ENCODE measurements at places on chromosomes 16 and 17.

DNA sequence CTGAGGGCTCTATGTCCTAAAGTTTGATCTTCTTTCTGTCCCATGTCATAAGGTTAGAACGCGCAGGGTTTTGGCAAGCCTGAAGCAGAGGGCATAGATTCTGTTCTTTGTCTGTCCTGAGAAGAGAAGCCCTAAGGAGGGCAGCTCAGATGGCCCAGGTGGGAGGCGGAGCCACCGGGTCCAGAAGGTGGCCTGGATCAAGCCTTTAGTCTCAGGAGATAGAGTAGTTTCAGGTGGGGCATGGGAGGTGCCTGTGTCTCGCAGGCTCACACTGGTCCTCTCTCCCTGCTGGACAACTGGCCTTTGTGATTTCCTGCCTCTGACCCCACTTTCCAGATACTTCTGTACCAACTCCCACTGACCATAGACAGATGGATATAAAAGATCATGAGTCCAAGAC, 44.2 kb upstream of the DNAJA2 start:
- no peak for DNase-seq

- DNase-seq: no peak
Measured at GRCh38 chr17:43814026-43814425, 18.9 kb downstream of the MPP3 start.

DNA sequence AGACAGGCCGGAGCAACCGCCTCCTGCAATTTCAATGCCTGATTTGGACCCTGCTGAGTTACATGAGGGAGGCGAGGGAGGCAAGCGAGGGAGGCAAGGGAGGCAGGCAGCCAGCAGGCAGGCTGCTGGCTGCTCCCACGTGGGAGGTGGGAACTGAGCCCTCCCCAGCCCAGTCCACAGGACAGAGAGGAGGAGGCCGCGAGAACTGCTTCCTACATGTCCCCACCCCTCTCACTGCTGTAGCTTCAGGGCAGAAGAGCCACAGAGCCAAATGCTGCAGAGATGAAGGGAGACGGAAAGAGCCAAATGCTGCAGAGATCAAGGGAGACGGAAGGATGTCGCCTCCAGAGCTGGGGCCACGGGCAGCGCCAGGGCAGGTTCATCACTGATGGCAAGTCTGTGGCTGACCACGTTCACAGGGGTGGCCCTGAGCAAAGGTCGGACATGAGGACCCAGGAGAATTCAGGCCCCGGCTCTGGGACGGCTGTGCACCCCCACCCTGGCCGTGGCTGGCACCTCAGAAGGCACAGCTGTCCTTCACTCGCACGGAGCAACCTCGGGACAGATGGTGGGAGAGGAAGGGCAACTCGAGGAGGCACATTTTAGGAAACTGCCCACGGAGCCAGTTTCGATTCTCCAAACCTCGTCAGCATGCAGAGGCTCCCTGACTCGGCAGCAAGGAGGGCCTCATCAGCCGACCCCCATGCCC, 21.5 kb downstream of the RPH3AL start:
- no peak for DNase-seq

- no peak for DNase-seq
Measured at GRCh38 chr16:29900888-29901606, 759 bp downstream of the ASPHD1 start.

- no peak for DNase-seq
Measured at GRCh38 chr16:58211245-58211644, 13.3 kb upstream of the CSNK2A2 start.

DNA sequence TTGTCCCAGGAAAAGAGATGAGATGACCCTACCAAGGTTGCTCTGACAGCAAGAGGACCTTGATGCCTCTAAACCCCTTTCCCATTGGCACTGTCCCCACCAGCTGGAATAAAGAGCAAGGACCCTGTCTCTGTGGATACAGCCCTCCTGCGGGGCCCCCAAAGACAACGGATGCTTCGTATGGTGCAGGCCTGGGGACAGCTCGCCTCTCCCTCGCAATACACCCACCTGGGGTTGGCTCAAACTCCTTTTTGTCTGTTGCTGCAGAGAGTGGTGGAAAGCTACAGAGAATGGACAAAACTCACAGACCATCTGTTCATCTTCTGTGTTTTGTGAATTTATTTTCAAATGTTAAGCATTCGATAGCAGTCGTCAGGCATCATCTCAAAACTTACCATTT, 27.6 kb upstream of the CACNG3 start:
- DNase-seq: no peak

DNA sequence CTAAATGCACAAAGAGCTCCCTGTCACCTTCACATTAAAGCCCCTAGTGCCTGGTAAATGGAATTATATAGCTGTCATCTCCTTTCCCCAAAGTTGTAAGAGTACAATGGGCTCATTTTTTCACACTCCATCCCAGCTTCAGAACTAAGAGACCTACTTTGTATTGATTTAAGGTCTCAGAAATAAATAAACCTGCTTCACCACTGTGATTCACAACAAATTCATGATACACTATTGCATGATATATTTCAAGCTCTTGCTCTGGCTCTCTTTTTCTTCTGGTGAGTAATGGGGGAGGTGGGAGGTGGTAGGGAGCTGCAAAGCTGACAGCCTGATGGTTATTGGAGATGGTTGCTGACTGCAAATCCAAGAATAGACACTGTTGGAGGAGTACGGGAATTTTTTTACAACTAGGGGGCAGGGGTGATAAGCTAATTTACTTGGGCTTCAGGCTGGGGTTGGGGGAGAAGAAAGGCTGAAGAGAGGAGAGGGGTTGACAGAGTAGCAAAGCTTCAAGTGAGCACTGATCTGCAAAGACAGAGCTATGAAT, 189.9 kb downstream of the AATF start:
- no peak for DNase-seq

DNA sequence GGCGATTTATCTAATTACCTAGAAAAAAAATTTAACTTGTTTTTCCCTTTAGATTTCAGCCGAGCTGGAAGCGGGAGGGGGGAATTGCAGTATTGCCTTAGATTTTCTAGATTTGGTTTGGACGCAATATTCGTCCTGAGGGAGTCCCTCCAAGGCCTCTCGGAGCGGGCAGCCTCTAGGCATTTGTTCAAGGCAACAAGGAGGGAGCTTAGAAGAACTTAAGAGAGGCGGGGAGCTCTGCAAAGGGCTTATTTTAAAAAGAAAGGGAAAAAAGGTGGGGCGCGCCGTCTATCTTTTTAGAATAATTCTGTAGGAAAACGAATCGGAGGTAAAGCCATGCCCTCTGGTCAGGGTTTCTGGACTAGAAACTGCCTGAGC, 407 bp upstream of the TMEM94 start:
- DNase-seq: no peak

GRCh38 chr17:31843070-31843745, 15.8 kb downstream of the COPRS start:
- DNase-seq: no peak

- DNase-seq: no peak
Measured at GRCh38 chr16:16148755-16149154, 74.5 kb downstream of the ABCC6 start.

- DNase-seq: no peak
Measured at GRCh38 chr17:63483038-63483437, 6.2 kb downstream of the ACE start.

- DNase-seq: no peak
Measured at GRCh38 chr16:88383401-88384221, 852 bp downstream of the ZNF469 start.

DNA sequence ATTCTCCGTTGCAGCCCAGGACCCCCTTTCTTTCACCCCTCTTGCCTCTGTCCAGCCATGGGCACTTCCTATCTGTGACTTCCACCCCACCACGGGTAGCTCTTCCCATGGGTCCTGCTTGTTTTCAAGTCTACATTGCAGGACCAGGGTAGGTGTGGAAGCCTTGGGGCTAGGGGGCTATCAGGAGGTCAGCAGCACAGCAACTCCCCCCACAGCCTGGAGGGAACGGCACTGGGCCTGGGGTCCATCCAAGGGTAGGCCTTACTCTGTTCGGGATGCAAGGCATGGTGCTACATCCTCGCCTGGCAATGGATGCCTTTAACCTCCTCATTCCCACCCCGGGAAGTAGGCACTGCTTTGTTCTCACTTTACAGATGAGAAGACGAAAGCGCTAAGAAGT, 109.3 kb downstream of the IRX5 start:
- DNase-seq: no peak

DNA sequence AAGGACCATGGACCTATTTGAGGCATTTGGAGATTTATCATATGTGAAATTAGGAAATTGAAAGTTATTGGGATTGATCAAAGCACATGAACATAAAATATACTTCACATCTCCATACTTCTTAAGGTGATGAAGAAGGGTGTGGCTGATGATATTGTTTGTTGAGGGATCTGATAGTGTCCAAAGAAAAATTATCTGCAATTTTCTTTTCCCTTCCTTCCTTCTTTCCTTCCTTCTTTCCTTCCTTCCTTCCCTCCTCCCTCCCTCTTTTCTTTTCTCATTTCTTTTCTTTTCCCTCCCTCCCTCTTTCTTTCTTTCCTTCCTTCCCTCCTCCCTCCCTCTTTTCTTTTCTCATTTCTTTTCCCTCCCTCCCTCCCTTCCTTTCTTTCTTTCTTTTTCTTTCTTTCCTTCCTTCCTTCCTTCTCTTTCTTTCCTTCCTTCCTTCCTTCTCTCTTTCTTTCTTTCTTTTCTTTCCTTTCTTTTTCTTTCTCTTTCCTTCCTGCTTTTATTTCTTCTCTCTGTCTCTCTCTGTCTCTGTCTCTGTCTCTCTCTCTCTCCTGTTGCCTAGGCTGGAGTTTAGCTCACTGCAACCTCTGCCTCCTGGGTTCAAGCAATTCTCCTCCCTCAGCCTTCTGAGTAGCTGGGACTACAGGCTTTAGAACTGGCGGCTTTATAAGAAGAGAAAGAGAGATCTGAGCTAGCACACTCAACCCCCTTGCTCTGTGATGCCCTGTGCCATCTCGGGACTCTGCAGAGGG, 20.9 kb upstream of the ITPRIPL2 start:
- no peak for DNase-seq

- no peak for DNase-seq
Measured at GRCh38 chr16:4003576-4003975, 112.7 kb downstream of the ADCY9 start.

DNA sequence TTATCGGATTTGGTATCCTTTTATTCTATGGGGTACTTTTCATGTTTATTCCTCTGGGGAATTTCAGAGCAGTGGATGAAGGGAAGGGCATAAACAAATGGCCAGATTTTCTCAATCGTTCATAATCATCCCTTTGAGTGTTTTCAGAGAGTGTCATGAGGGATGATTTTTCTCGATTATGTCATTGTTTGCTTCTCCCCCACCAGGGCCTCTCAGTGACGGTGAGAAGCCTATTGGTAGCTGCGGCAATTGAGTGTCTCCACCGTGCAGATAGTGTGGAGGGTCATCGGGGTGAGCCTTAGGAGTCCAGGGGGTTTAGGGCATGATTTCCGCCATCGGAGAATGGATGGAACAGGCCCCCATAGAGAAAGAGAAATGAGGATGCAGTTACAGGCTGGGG, 57.2 kb downstream of the USP43 start:
- DNase-seq: no peak

GRCh38 chr16:28183484-28183883, 28.3 kb downstream of the XPO6 start:
- DNase-seq: no peak

DNA sequence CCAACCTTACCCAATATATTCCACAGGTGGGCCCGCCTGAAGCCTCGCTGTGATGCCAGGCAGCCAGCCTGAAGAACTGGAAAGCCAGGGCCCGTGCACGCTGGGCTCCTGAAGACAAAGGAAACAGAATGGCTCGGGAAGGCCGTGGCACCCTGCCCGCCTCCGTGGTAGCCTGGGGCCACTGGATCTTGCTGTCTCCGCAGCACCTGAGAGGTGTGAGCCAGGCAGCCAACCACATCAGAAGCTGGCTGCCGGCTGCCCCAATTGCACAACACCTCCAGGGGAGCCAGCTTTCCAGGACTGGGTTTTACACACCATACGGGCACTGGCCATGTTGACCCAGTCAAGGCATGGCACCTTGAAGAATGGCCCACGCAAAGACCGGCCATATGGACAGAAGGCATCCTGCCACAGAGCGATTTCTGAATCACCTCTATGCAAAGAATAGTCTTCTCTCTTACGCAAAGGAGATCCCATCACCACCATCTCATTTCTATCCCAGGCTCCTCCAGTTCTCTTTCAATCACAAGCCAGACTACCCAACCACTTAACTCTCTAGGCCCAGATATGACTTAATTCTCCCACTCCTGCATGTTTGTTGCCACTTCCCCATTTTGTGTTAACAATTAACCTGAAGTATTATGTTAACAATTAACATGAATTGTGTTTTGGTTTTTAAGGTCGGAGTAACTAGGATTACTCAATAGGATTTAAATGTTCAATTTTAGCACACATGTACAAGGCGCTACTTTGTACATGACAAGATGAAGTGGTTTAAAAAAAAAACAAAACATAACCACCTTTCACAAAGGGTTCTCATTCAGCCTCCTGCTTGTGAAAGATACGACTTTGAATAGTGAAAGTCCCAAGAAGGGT, 32.1 kb downstream of the ZFHX3 start:
- DNase-seq: no peak

DNA sequence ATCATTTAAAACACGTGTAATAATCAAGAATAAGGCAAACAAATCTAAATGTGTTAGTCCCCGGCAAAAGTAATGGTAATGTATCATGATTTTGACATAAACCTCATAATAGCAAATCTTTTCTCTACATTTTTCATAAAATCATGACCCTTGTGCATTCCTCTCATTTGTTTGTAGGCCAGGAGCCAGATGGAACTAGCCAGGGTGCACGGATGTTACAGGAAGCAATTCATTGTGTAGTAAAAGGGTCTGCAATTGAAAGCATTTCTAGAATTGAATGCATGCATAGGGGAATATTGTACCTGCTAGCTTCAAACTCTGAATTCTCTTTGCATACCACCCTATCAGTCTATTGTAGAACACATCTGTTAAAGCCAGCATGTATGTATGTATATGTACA, 66.6 kb downstream of the CNTNAP4 start:
- no peak for DNase-seq

GRCh38 chr16:86640265-86640843, 62.0 kb downstream of the FOXL1 start:
- DNase-seq: no peak
